ENCODE measurements at places on chromosomes 3 and 15.

- no peak for DNase-seq
Observed at GRCh38 chr3:158802409-158803268, 785 bp downstream of the MFSD1 start.

- DNase-seq: no peak
Observed at GRCh38 chr15:76512971-76513370, 176.4 kb downstream of the ISL2 start.

GRCh38 chr15:25742041-25742730, 120.9 kb downstream of the ATP10A start:
- DNase-seq: no peak

DNA sequence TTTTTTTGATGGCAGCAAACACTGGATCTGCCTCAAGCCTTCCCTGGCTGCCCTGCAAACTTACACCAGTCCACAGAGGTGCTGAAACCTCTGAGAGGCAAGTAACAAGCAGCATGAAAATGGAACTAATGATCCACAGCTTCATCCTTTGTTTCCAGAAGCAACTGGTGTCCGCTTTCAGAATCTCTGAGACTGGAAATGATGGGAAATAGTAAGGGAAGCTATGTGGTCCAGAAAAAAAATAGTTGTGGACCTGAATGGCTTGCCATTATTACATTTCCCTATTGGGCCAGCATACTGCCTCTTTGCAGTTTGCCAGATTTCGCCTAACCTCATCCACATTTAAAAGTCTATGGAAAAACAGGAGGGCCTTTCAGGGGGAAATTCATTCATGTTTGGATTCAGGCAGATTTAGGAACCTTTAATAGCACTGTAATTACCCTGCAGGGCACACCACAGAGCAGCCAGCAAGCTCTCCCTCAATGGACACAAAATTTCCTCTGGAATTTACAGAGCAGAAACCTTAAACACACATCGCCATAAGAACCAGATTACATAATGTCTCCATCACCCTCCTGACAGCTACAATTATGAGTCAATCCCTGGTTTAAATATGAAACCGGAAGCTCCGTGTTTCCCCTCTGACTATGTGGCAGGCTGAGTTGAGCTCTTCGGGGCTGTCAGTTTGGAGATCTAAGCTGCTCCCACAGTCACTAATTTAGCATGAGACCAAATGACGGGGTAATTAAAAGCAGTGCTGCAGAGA, 134.4 kb downstream of the TMCO5A start:
- no peak for DNase-seq

Data from stimulated activated CD8-positive, alpha-beta memory T cell treated with anti-CD3 and anti-CD28 coated beads, Interleukin-7, amount 100 ng/mL, for 1 hour (primary cell).